ENCODE measurements at places on chromosomes 6 and 20. TPM values are rescaled to one million over a fixed set of nuclear protein-coding genes. Genes with fewer than 3 reads are reported as not detected.

DNA sequence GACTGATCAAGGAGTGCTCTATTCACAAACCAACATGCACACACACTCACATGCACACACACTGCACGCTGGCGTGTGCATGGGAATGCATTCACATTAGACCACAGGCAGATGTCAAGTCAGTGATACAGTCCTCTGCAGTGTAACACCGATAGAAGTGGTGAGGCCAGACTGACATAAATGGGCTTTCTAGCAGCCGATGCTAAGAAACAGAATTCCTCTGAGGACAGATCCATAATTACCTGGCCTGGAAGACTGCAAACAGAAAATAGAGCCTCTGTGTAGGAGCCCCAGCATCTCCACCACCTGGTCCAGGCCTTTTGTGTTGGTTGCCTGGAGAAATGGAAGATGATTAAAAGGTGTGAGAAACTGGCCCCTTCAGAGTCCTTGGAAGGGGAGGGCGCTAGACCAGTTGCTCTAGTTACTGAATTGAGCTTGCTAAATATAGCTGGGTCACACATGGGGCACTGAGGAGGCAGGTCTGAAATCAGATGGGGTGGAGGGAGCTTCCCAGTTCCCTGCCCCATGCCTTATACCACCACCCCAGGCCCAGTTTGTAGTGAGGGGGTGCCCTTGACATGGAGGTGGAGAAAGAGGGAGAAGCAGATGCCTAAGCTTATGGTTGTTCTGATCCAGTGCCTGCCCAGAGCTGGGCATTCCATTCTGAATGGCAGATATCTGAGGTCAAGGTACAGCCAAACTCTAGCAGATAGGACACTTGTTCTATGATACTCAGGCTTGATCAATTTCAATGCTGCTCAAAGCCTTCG, 233.8 kb downstream of the LRFN2 start:
- ATAC-seq: no peak

GRCh38 chr20:33407251-33407650, 5.9 kb upstream of the CDK5RAP1 start:
- ATAC-seq: peak; percentile 57

- no peak for ATAC-seq
Measured at GRCh38 chr20:40493071-40493470, 196.0 kb downstream of the MAFB start.

GRCh38 chr6:7541175-7542064, at the start of gene DSP:
Gene DSP (plus strand): TSS chr6:7541671. CDS start chr6:7541916, 245 bp downstream.
- ATAC-seq: peak; percentile 78

DNA sequence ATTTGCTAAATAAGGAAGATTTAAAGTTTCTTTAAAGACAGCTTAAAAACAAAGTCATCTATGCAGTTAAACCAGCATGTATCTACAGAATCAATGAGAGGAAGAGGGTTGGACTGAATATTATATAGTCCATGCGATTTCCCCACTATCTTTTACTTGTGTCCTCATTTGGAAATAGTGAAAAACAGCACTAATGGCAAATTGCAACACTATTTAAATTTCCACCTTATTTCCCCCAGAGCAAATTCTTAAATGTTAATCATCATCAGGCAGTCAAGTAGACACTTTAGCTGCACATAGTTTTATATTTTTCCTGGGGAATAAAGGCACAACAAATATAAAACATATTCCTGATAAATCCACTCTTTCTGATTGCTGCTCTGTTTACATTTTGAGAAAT, 114.6 kb downstream of the LCA5 start:
- no peak for ATAC-seq

GRCh38 chr20:52747845-52748284, 224.3 kb upstream of the TSHZ2 start:
- no peak for ATAC-seq

- peak; percentile 72 for ATAC-seq
Measured at GRCh38 chr20:57596998-57597939, 23.0 kb downstream of the ZBP1 start.

GRCh38 chr20:19943061-19943521, 74.1 kb upstream of the NAA20 start:
- no peak for ATAC-seq

DNA sequence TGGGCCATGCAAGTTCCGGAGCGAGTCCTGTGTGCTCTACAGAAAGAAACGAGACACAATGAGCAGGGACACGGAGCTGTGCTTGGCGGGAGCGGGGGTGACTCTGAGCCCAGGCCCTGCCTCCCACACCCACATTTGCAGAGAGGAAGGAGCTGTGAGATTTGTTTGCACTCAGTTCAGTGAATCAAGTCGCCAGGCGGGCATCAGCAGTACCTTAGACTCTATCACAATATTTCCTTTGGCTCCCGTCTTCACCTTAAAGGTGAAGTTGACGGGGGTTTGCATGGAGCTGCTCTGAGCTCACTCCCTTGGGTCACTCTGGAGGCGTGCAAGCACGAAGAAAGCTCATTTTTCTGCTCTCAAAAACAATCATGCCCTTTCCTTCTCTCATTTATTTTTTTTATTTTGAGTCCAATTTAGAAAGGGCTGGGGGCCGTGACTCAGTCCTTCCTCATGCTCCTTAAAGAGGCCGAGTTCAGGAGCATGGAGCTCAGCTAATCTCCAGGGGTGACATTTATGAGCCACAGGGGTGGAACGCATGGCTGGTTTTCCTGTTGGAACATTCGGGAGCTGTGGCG, 188.2 kb downstream of the NFATC2 start:
- no peak for ATAC-seq

GRCh38 chr6:134287859-134288537, 29.9 kb downstream of the SGK1 start:
- peak; percentile 4 for ATAC-seq

- no peak for ATAC-seq
Measured at GRCh38 chr6:99241905-99242534, 107.5 kb downstream of the FAXC start.

GRCh38 chr6:63732336-63732735, 96.7 kb downstream of the PHF3 start:
- ATAC-seq: no peak

GRCh38 chr20:38735172-38735571, 10.9 kb downstream of the SLC32A1 start:
- no peak for ATAC-seq

GRCh38 chr6:18391023-18391422, 3.9 kb downstream of the RNF144B start:
- no peak for ATAC-seq

DNA sequence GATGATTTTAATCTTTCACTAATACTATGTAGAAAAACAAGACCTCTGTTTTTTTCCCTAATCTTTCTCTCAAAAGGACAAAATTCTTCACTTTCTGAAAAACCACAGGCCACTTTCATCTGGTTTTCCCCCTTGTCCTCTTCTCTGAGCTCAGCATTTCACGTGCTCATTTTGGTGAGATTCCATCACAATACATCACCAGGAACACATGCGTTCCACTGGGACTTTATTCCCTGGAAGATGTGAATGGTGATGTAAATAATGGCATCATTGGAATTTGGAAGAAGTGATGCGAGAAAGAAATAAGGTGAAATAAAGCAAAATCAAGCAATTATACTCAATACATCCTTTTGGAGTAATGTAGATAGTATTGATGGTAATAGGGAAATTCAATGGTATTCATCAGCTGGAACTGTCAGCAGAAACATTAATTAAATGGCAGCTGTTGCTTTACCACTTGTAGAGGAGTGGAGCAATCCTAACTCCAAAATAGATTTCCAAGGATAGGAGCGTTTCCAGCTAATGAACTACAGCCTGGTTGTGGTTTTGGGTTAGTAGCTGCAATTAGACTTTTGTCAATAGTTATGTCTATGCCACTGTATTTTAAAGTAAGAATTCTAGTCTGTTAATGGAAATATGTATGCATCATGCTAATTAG, 11.5 kb downstream of the FILIP1 start:
- ATAC-seq: no peak

- peak; percentile 84 for ATAC-seq
Measured at GRCh38 chr20:44495802-44496481, 20.3 kb downstream of the TTPAL start.

GRCh38 chr6:162242915-162243314, 484.7 kb downstream of the PRKN start:
- ATAC-seq: no peak

GRCh38 chr20:19932170-19932667, 84.9 kb upstream of the NAA20 start:
- ATAC-seq: no peak

GRCh38 chr6:99110029-99110428, 162.3 kb upstream of the FBXL4 start:
- no peak for ATAC-seq

DNA sequence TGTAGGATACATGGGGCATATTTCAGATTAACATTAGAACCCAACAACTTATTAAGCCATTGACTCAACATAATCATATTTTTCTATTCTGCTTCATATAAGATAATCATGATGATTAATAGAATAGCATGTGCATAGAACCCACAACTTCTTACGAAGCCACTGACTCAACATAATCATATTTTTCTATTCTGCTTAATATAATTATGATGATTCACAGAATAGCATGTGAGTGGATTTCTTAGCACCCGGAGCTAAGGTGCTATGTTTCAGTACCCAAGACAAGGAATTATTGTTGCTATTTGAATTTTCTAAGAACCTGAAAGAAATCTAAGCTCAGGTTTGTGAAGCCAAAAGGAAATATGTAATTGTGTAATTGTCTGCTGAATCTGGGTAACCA, 96.8 kb downstream of the TENT5A start:
- no peak for ATAC-seq

DNA sequence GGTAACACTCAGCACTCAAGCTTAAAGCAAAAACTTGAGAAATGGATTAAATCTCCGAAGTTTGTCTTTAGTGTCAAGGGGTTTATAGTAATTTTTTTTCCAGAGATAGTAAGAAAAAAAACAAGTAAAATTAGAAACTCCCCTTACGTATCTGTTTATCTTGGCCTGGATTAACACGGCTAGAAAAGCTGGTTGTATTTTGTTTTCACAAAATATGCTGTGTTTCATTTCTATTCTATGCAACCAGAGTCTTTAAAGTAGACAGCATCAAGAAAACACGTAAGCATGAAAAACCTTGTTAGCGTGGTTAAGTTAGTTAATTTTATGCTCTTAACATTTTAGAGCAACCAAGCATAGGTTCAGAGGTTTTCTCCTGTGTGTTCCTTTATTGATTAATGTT, 21.8 kb upstream of the ERVFRD-1 start:
- ATAC-seq: no peak

PRDM13 gene
- total RNA-seq: not detected

TOX2 gene
- total RNA-seq: 1.1 TPM

CLPSL2 gene
- total RNA-seq: not detected

TPD52L1 gene
- 0.58 TPM for total RNA-seq

ZNF184 gene
- total RNA-seq: 8.1 TPM

All from activated T-helper 17 cell treated with anti-CD3 and anti-CD28 coated beads, Interleukin-2, amount 50 U/mL, for 72 hours (primary cell).